ENCODE measurements at places on chromosomes 5 and 9.
A peak's percentile ranks its signal among the peaks of the same experiment; 100 is the strongest.

- DNase-seq = no peak
Observed at GRCh38 chr9:120538339-120538738, 41.6 kb downstream of the CDK5RAP2 start.

- no peak for DNase-seq
Observed at GRCh38 chr9:17648516-17648915, 69.7 kb downstream of the SH3GL2 start.

GRCh38 chr5:123599171-123599570, 87.2 kb downstream of the CSNK1G3 start:
- no peak for DNase-seq

DNA sequence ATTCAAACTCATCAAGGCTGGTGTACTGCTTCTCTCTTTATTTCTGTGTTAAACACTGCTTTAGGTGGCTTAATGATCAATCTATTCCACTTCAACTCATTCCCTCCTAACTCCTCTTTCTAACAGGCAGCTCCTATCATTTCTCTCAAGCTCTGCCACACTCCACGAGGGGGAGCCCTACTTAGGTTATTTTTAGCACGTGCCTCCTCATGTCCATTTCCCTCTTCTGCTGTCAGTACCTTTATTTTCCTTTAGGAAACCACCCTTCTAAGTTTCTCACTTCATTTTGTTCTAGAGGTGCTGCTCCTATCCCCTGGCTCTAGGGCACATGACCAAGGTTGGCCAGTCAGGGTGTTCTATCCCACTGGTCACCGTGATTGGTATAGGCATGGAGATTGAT, 6.7 kb upstream of the BRINP1 start:
- DNase-seq = peak; percentile 28

- DNase-seq = no peak
Observed at GRCh38 chr9:116335392-116335791, 181.8 kb downstream of the PAPPA start.

DNA sequence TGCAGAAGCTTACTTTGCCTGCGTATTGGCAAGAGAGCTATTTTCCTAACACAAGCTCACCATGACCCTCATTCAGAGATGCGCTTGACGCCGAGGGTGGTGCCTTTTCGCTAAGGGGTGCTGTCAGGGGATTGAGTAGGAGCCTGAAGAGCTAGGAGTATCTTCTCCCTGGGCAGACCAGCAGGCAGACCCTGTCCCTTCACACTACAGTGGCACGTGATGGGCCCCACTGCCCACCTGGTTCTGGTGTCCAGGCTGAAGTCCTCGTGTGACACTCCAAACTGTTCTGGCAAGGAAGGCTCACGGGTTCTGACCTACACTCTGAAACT, 198.3 kb downstream of the AUH start:
- DNase-seq = no peak

- peak; percentile 64 for DNase-seq
Observed at GRCh38 chr9:121735065-121735792, 83.8 kb downstream of the DAB2IP start.

DNA sequence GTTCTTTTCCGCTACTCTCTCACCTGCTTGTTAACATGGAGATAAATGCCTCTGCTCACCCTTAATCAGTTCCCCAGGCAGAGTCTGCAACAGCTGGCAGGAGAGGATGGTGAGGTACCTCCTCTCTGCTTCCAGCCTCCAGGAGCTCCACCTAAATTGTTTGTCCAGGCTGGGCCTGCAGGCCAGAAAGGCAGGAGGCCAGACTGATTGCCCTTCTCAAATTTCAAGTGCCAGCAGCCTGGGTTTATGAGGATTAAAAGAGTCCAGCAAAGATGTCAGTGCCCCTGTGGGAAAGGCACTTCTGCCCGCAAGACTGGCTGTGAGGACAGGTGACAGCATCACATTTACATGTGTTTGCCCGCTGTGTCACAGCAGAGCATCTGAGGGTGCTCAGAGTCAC, 19.8 kb downstream of the CORO2A start:
- no peak for DNase-seq

DNA sequence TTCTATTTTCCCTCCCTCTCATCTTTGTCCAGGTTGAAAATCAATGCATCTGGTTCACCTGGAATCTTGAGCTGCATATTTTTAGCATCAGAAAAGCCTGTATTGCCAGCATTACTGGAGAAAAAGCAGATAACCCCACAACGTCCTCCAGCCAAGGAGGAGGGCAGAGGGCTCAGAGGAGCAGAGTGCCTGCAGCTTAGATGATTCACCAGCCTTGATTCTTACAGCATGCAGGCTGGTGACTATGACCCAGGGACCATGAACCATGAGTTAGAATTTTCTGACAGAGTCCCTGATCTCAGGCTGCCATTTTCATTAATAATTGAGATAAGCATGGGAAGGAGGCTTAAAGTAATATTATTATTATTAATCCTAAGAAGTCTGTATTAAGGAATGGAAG, 278.2 kb downstream of the BRINP1 start:
- no peak for DNase-seq

GRCh38 chr5:39755986-39756385, 331.2 kb upstream of the DAB2 start:
- peak; percentile 72 for DNase-seq

GRCh38 chr9:33300546-33300945, 10.2 kb downstream of the NFX1 start:
- DNase-seq = no peak

DNA sequence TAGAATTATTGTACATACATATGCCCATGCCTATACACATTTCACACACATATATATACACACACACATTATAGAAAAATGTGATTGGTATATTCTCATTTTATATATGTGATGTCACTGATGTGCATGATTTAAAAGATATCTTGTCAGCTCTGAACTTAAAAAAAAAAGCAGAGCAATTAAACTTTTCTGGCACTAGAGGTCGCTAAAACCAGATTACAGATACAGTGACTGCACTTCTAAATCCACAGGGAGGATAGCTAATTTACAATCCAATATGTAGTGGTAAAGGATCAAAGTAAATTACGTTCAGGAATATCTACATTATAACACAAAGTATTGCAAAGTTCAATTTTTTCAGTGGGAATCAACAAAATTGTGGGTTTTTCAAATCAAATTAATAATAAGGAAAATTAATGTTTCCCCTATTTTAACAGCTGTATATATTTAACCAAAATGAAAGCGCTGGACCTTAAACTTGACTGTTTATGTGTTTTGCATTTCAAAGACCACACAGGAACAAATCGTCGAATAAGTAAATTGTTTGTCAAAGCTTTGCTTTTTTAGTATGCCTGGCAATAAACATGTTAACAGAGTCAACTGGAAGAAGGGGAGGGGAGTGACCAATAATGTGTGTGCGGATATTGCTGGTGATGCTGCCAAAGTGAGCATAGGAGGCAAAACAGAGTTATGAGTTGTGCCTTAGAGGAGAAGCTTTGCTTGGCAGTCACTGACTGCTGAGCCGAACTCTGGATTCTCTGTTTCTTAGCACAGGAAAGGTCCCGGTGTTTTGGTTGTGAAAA, 1201.4 kb upstream of the C9orf72 start:
- no peak for DNase-seq

GRCh38 chr9:82498541-82499317, 510.2 kb downstream of the SPATA31D1 start:
- no peak for DNase-seq

DNA sequence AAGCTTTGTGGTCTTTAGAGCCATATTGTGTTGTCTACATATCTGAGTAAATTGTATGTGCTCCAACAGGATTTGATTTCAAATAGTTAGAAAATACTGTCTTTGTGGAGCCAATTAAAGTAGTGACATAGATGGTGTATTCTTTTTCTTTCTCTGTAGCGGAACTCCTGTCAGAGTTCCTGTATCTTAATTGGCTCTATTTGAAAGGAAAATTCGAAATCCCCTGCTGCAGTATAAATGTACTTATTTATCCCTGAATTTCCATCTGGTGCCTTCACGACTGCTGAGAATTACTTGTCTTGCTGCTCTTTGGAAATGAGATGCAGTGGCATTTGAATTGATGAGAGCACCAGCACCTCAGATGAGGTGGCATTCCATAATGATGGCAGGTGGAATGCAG, 546.7 kb upstream of the SGCD start:
- DNase-seq = no peak

DNA sequence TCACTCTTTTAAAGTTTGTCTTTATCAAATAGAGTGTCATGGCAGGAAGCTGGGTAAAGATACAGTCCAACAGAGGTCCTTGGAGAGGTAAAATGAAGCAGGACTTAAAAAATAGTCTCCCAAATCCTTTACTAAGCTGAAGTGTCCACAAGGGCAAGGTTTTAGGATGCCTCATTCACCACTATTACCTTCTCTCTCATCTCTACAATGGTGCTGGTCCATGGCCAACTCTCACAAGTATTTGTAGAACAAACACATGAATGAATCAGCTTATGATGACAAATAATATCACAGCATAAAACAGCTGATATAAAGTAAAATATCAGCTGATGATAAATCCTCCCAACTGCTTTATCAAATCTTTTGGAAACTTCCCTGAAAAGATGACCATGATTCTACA, 162.3 kb upstream of the ZNF462 start:
- DNase-seq = no peak

- DNase-seq = no peak
Observed at GRCh38 chr5:180136630-180137381, 65.2 kb upstream of the RNF130 start.

DNA sequence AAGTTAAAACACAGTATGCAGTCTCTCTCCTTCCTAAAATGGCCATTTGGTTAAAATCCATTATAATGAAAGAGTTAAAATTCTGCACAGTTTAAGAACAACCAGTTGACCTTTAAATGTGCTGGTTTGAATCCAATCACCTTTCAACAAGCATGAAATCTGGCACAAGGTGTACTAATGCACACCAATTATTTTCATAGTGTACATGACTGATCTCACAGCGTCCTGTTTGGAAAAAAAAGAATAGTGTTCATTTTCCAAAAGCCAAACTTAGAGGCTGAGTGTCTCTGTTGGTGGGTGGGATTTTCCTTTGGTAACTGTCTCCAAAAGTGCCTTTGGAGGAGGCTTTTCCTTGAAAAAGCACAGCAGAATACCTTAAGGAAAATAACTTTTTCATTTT, 180.6 kb downstream of the DEPDC1B start:
- no peak for DNase-seq

DNA sequence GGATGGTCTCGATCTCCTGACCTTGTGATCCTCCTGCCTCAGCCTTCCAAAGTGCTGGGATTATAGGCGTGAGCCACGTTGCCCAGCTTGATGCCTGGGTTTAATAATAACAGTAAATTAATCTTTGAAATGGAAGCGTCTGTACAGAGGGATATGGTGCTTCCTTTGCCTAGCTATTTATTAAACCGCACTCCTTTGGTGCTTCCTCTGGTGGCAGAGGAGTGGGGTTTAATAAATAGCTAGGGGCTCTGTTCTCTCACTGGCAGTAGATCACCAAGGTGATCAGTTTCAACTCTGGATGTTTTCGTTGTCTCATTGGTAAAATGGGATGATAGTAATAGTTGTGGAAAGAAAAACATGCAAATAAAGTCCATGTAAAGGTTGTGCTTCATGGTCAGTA, 1122.5 kb upstream of the WWC1 start:
- DNase-seq = no peak

DNA sequence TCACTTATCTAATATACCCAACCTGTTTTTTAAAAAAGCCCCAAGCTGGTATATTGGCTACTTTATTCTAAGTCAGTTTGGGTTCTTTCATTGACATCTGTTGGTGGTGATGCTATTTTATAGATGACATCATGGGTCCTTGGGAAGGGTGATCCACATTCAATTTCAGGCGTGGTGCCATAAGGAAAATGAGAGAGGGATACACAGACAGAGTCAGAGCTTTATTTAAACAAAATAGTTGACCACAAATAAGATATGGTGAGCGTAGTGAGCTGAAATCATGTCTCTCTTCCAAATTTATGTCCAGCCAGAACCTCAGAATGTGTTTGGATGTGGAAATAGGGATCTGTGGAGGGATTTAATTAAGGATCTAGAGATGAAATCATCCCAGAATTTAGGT, 302.4 kb downstream of the MAT2B start:
- no peak for DNase-seq

- no peak for DNase-seq
Observed at GRCh38 chr9:88313364-88314220, 74.7 kb upstream of the SPIN1 start.

GRCh38 chr5:73234204-73234555, 61.2 kb downstream of the TMEM174 start:
- DNase-seq = no peak

- no peak for DNase-seq
Observed at GRCh38 chr9:110809038-110809595, 140.5 kb downstream of the MUSK start.

DNA sequence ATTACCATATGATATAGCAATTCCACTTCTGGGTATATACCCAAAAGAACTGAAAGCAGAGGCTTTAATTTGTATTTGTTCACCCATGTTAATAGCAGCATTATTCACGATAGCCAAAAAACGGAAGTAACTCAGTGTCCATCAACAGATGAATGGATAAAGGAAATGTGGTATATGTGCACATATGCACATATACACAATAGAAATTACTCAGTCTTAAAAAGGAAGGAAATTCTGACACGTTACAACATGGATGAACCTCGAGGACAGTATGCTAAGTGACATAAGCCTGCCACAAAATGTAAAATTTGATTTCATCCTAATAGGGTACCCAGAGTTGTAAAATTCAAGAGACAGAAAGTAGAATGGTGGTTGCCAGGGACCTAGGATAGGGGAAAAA, 54.9 kb downstream of the NUP155 start:
- DNase-seq = no peak

GRCh38 chr5:144086295-144086694, 84.2 kb downstream of the YIPF5 start:
- no peak for DNase-seq

- DNase-seq = no peak
Observed at GRCh38 chr9:78397045-78397444, 100.1 kb downstream of the PSAT1 start.

- DNase-seq = no peak
Observed at GRCh38 chr5:96649251-96649662, 12.9 kb upstream of the CAST start.

DNA sequence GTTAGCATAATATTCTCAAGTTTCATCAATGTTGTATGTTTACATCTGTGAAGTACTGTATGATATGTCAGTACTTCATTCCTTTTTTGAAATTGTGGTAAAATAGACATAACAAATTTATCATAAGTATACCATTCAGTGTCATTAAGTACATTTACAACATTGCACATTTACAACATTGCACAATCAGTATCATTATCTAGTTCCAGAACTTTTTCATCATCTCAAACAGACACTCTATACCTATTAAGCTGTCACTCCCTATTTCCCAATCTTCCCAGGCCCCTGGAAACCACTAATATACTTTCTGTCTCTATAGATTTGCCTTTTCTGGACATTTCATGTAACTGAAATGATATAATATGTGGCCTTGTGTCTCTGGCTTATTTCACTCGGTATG, 75.1 kb upstream of the ATG10 start:
- DNase-seq = no peak

GRCh38 chr9:127353882-127354281, 43.1 kb upstream of the SLC2A8 start:
- no peak for DNase-seq

GRCh38 chr5:112737070-112737462, 619 bp upstream of the APC start:
- DNase-seq = no peak
